ENCODE measurements at places on chromosomes 3 and 15. TPM values are rescaled to one million over a fixed set of nuclear protein-coding genes. Genes with fewer than 3 reads are reported as not detected.

DNA sequence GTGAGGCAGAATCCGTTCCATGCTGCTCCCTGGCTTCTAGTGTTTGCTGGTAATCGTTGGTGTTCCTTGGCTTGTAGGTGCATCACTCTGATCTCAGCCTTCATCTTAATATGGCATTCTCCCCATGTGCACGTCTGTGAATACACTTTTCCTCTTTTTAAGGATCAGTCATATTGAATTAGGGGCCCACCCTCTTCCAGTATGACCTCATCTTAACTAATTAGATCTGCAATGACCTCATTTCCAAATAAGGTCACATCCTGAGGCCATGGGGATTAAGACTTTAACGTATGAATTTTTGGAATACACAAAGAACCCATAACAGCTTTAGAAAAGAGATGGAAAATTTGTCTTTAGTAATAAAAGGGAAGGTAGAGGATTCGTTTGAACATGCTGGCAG, 34.1 kb upstream of the MASP1 start:
- no peak for DNase-seq

DNA sequence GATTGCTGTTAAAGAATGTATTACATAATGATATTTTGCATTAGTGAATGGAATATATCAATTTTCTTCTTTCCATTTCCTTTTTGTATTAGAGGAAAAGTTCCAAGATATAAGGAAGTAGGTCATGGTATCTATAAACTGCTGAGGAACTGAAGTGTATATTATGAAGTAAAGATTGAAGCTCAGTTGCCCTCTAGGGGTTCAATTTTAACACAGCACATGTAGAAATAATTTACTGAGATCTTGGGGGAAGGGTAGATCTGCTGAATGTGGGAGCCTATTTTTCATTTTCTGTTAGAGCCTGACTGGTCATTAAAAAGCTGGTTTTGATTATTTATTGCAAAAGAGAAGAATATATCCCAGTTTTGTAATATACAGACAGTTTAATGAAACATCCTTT, 45.2 kb downstream of the CMC1 start:
- DNase-seq = no peak

GRCh38 chr15:76793162-76793561, 112.0 kb downstream of the SCAPER start:
- no peak for DNase-seq

DNA sequence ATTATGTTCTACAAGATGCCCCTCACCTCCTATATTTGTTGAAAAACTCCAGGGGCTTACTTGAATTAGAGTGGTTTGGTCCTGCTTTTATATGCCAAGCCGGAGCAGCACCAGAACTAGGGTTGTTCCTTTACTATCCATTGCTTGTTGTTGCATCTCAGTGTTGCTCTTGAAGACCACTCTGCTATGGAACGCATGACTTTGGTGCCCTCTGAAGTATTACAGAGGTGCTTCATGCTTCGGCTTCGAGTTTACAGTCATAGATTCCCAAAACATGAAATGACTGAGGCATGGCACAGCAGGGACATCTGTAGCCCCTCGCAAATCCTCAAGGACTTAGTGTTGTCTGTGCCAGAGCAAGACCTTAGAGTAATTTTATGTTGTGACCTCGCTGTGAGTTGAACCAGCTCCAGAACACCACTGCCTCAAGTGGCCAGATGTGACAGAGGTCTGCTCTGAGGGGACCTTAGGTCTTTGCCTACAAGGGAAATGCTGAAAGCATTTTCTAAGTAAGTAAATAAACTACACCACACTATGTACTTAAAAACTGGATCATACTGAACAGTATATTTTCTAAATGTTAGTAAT, 67.2 kb upstream of the SIAH2 start:
- DNase-seq = no peak

GRCh38 chr3:3366386-3366785, 186.9 kb upstream of the CRBN start:
- no peak for DNase-seq

GRCh38 chr3:17162116-17162515, 277.4 kb downstream of the PLCL2 start:
- DNase-seq = no peak

DNA sequence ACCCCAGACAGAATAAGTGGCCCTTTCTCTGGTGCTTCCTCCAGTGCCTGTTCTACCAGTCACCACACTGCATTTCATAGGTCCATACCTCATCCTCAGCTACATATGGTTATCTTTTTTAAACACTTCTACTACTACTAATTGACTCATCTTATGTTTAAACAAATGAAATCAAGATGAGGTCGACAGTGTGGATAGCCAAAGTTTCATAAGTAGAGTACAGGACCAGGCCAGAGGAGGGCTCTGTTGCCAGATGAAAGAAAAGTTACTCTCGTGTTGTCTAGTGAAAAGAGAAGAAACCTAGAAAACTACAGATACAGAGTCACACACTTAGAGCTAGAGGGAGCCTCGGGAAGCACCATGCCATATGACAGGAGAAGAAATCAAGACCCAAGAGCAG, 296.1 kb downstream of the VPS13C start:
- no peak for DNase-seq

DNA sequence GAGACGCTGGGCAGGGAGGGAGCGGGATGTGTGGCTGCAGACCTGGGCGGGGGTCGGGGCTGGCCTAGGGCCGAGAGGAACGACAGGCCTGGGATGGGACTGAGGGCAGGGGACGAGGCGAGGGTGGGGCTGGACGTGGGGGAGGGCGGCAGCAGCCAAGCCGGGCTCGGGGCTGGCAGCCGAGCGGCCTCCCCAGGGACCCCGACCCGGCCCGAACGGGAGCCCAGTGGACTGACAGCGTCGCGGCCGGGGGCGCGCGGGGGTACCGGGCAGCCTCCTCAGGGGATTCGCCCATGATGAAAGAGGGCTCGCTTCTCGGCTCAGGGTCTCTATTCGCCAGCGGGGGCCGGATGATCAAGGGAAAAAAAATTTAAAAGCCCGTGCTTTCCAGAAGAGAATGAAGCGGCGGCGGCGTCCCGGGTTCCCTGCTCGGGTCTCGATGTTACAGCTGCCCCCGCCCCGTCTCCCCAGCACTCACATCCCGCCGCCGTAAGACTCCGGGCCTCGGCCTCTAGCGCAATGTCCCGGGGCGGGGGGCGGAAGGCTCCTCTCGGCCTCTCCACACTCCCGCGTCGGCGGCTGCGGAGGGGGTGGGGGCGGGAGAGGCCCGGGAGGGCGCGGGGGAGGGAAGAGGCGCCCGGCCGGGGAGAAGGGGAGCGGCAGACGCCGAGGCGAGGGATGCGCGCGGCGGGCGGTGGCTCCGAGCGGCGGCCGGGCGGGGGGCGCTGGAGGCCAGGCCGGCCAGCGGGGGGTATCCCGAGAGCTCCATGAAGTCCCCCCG, 4.3 kb downstream of the PTH1R start:
- DNase-seq = no peak

- no peak for DNase-seq
Measured at GRCh38 chr3:17995769-17996168, 253.3 kb upstream of the TBC1D5 start.

DNA sequence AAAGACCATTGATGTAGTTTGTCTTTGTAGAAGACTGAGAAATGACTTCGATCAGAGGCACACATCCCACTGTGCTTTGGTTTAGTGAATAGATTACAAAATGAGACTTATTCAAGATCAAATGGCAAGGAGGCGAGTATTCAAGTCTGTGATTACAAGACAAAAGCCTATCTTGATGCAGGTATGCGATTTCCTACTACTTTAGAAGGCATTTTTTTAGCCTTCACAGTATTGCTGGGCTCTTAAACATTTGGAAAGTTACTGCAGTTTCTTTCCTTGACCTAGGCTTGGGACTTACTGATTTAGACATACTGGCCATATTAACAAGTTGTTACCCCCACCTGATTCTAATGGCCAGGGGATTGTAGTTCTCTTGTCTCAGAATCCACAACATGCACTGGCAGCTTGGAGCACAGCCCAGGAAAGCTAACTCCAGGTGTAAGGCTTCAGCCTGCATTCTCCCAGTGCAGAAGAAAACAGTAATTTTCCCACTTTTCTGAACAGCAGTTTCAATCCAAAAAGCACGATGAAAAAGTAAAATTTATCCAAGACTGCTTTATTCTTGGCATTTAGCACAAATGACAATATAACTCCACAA, 311.6 kb downstream of the EPHA6 start:
- DNase-seq = no peak

GRCh38 chr15:95266451-95267061, 1035.2 kb downstream of the MCTP2 start:
- DNase-seq = no peak

TOPBP1 gene
- 16.2 TPM for total RNA-seq

FURIN gene
- 99.8 TPM for total RNA-seq

CBLB gene
- total RNA-seq = 97.9 TPM
